Adipocyte (in vitro differentiated cells): ENCODE measurements at places on chromosomes 12 and 14.
A peak's percentile ranks its signal among the peaks of the same experiment; 100 is the strongest.

DNA sequence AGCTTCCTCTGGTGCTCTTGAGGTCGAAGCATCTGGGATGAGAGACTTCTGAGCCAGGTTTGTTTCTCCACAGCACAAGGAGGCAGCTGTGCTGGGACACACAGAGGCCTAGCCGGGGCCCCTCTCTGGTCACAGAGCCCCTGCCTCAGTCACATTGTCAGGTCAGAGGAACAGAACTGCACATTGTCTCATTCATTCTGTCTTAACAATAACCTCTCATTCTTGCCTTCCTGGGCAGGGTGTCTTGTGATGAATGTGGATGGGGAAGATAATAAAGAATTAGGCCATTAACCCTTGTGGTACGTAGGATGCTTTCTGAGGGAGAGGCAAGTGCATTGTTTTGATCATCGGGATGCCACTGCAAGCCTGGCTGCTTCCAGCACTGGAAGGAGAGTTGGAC, 29.8 kb downstream of the FNTB start:
- no peak for DNase-seq

DNA sequence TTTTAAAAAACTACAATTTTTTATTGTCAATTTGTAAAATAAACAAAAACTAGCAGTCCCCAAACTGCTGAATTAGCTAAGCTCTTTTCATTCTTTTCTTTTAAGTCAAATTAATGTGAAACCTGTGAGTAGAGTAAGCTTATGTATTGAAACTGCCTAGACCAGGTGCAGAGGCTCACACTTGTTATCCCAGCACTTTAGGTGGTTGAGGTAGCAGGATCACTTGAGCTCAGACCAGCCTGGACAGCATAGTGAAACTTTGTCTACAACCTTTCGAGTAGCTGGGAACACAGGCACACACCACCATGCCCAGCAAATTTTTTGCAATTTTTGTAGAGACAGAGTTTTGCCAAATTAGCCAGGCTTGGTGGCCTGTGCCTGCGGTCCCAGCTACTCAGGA, 26.4 kb downstream of the SCFD1 start:
- DNase-seq: no peak

DNA sequence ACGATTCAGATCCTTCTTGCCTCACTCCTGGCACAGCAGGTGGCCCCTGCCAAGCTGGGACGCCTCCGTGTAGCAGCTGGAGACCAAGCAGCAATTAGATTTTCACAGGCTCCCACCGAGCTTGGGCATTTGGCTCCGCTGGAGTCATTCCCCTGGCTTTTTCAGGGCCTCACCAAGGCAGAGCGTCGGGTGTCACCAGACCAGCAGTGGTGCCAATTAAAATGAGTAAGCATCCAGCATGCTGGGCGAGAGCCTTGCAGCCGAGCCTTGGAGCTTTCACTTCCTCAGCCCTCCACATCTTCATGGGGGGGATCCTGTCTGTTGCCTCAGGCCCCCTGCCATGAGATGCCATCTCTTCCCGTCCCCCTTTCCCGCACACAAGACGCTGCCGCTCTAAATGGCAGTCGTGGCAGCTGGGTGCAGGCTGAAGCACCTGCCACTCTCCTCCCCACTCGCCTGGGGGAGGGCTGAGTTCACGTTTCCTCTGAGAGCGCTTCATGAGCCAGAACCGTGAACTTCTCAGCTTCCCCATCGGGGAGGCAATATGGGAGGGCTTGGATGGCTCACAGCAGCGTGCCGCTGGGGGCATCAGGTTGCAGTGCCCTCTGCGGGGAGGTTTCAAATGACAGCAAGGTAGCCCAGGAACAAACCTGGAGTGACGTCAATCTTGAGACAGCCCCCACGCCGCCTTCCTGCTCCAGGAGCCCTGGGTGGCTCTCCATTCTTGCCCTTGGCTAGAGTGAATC, 11.7 kb downstream of the TPCN1 start:
- DNase-seq: no peak

- DNase-seq: peak; percentile 62
Measured at GRCh38 chr12:96882862-96883261, 24.2 kb upstream of the NEDD1 start.

DNA sequence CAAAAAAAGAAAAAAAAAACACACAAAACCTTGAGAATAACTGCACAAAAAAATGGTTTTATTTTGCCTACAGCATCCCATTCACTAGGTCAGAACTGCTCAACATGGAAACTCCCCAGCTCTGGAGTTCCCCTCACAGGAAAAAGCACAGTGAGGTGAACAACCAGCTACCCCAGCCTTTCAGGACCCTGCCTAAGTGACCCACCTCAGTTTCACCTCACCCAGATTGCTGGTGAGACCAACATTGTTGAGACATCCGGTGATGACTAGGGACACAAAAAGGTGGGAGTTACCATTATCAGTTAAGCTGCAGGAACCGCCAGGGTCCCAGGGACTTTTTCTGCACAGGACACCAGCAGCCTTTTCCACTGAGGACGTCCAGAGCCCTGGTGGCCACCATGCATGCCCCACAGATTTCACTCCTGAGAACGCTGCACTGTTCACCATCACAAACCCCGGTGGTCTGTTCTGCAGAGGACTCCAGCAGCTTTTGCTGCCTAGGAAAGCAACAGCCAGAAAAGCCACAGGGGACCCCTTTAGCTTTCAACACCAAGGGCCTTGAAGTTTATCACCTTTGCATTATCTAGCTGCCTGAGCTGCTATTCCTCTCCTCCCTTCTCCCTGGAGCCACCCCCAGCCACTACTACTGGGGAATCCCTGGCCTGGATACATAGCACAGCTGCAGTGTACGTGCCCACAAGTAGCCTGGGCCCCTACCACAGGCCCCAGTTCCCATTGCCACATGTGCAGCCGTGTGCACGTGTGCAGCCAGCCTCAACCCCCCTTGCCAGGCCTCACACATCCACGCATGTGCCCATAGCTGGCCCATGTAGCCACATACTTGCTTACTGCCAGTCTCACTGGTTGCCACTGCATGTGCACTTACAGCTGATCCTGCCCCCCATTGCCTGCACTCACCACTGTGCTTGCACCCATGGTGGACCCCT, 62.5 kb upstream of the FAR2 start:
- no peak for DNase-seq

GRCh38 chr12:3491938-3492792, 1.2 kb downstream of the PRMT8 start:
- DNase-seq: peak; percentile 79

GRCh38 chr14:99508896-99509629, 27.9 kb downstream of the CCNK start:
- no peak for DNase-seq

DNA sequence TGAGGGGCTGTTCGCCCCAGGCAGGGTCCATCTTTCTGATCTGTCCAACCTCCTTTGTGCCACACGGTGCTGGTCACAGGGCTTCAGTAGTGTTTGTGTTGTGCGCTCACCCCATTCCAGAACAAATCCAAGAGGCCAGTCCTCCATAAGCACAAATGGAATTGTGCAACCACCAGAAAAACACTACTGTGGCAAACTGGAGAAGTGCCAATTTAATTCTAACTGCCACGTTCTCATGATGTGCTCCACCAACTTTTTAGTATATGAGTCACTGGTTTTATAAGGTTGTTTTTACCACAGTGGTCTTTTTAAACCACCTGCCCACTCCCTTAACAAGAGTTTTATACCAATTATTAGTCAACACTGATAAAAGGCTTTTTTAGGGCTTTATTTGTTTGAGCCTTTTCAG, 380.2 kb downstream of the NAV3 start:
- peak; percentile 74 for DNase-seq

DNA sequence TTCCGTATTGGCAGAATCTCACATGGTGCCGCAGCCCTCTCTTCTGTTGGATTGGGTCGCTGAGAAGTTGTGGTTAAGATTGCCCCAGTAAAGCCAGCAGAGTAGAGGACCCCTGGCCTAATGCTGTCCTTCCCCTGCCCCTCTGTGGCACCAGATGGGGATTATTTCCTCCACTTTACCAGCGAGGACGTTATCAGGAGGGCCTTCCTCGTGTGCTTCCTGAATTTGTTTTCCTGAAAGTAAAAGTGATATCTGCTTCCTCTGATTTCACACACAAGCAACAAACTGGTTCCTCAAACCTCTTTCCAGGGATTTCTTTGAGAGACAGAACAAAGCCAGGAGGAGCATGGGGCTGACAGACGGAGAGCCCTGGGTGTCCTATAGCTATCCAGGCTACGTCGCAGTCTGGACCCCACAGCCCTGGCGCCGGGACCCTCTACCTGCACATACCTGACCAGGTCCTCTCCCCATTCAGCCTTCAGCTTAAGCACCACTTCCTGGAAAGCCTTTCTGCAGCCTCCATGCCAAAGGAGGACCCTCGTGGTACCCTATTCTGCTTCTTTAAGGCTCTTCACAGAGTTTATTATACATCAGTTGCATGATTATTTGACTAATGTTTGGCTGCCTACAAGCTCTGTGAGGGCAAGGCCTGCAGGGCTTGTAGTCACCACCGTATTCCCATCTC, 314.8 kb upstream of the FKBP4 start:
- no peak for DNase-seq

GRCh38 chr12:93429448-93429847, 12.3 kb downstream of the UBE2N start:
- no peak for DNase-seq

DNA sequence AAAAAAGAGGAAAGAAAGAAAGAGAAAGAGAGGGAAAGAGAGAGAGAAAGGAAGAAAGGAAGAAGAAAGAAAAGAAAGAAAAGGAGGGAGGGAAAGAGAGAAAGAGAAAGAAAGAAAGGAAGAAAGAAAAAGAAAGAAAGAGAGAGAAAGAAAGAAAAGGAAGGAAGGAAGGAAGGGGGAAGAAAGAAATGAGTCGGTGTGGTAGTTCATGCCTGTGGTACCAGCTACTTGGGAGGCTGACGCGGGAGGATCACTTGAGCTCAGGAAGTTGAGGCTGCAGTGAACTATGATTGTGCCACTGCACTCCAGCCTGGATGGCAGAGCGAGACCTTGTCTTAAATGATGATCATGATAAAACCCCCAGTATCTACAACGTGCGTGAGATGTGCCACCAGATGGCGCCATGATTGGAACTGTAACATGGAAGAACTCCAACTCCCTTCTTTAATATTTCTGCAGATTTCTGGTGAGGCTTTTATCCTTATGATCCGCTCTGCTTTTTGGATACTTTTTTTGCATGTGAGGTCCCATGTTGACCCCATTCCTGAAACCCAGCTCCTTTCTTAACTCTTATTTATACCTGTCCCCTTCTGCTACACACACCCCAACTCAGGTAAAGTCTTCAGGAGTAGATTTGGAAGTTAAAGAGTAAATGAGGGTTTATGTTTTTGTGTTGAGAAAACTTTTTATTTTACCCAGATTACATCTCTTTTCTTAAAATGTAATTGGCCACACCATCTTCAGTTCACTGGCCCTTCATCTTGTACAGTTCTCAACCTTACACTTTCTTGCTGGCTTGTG, 25.6 kb downstream of the RNASE10 start:
- peak; percentile 83 for DNase-seq

DNA sequence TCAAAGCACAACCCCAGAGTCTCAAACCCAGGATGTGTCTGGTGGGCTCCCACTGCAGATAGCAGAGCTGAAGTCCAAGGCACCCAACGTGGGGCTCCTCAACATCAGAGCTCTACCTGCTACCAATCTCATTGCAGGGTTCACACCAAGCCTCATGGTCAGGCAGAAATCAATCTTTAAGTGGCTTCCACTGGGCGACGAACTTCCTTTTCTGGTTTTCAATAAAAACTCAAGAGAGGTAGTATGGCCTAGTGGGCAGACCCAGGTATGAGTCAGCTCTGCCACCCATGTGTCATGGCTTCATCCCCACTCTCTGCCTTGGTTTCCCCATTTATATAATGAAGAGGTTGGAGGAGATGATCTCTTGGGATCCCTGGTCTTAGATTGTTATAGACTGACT, 47.0 kb downstream of the BCL11B start:
- DNase-seq: no peak

DNA sequence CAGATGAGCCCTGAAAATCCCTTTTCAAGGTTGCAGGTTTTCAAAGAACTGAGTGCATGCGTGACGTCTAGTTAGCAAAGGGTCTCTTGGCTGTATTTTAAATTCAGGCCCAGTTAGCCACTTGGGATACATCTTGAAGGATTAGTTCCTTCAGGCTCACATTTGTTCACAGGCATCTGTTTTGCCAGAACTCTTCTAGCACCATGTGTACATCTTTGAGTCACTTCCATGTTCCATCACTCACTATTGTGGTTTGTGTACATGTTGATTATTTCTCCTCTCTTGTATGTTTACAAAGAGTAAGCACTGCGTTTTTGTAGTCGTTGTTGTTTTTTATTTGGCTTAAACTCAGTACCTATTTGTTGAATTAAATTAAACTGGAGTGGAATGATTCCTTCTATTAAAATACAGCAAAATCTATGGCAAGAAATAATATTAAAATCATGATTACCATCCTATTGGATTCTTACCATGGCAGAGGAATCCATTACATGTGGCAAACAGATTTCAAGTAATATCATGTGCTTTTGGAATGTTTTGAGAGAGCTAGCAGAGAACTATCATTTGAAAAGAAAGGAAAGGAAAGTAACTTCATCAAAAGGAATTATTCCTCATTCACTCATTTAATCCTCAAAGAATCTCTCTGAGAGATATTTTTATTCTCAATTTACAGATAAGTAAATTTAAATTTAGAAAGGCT, 438.9 kb upstream of the FAR2 start:
- DNase-seq: peak; percentile 22

GRCh38 chr14:34354556-34354955, 107.5 kb downstream of the SPTSSA start:
- DNase-seq: no peak

GRCh38 chr14:46902837-46903236, 251.3 kb upstream of the RPL10L start:
- no peak for DNase-seq

GRCh38 chr14:50964683-50965390, 20.6 kb upstream of the PYGL start:
- DNase-seq: peak; percentile 96

DNA sequence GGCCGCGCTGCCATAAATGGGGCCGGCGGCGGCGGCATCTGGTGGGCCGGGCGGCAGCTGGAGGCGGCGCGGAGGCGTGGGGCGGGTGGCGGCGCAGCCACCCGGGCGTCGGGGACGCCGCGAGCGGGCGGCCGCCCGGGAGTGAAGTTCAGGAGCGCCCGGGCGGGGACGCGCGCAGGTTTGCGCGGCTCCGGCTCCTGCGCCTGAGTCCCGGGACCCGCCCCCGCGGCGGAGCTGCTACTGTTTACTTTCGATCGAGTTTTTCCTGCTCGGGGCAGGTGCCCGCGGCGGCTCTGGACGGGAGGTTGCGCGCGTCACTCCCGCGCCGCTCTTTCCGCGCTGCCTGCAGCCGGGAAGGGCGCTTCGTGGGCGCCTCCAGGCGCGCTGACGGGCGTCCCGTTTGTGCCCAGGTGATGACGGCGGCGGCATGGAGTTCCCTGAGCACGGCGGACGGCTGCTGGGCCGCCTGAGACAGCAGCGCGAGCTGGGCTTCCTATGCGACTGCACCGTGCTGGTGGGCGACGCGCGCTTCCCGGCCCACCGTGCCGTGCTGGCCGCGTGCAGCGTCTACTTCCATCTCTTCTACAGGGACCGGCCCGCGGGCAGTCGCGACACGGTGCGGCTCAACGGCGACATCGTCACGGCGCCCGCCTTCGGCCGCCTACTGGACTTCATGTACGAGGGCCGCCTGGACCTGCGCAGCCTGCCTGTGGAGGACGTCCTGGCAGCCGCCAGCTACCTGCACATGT, at the start of gene ZBTB42:
Gene ZBTB42 (plus strand): TSS at position 331 of the 749 bp plus-strand sequence. CDS start 97 bp downstream, at position 428.
- no peak for DNase-seq

- DNase-seq: no peak
Measured at GRCh38 chr12:7856516-7856915, 16.2 kb downstream of the SLC2A14 start.
